ENCODE measurements at places on chromosomes 5 and 9.
A peak's percentile ranks its signal among the peaks of the same experiment; 100 is the strongest.

GRCh38 chr5:113250341-113250953 is 184.3 kb downstream of the TSSK1B start:
- DNase-seq: no peak

- peak; percentile 48 for DNase-seq
These were observed 27.1 kb upstream of the MYORG start for GRCh38 chr9:34403554-34404380.

DNA sequence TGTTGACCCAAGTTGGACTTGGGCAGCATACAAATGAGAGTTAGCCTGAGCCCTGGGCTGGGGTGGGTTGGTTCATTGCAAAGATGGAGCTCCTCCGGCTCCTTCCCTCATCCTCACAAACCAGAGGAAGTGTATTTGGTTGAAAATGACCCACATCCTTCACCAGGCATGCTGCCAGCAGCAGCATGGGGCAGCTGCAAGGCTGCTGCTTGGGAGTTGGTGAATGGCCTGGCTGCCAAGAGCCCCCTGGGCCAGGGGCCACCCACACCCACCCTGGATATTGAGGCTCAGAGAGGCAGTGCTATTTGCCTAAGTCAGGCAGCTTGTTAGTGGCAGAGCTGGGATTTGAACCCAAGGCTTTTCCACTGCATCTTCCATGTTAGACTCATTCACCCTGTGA is 29.5 kb downstream of the PPARGC1B start:
- DNase-seq: no peak

DNA sequence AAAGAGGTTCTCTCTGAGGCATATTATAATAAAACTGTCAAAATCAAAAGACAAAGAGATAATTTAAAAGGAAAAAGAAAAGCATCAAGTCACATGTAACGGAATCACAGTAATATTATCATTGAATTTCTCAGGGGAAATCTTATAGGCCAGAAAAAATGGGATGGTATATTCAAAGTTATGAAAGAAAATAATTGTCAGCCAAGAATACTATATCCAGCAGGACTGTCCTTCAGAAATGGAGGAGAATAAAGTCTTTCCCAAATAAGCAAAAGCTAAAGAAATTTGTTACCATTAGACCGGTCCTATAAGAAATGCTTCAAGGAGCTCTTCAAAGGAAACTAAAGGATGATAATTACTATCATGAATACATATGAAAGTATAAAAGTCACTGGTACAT is 342.0 kb upstream of the GRAMD2B start:
- DNase-seq: no peak

GRCh38 chr5:158313733-158314464 is 455.0 kb upstream of the CLINT1 start:
- no peak for DNase-seq

DNA sequence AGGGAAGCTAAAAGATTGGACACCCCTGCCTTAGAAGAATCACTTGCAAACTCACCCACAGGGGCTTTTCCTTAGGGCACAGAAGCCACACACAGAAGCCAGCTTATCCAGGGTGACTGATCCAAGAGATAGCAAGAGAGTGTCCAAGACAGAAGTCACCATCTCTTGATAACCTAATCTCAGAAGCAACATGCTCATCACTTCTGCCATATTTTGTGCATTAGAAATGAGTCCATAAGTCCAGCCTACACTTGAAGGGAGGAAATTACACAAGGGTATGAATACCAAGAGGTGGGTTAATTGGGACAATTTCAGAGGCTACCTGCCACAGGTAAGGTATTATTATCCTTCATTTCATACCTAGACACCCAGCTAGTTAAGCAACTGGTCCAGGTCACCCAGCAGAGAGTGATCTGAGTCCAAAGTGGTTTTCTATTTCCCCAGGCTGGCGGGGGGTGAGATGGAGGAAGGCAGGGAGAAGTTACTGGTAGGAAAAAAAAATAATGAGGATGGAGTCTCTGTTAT is 3.7 kb upstream of the ERGIC1 start:
- no peak for DNase-seq

DNA sequence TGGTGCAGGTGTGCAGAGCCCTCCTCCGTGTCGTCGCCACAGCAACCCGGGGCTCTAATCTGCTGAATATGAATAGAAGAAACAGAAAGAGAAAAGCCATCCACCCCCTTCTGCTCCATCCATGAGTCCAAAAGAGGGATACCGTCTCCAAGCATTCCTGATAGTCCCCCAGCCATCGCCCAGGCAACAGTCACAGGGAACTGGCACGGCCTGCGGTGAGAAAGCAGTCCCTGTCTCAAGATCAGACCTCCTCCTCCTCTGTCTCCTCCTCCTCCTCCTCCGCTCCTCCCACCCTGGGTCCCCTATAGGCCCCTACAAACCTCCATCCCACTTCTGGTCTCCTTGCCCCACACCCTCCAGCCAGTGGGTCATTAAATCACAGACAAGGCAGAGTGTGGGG is 308.1 kb upstream of the MPDZ start:
- DNase-seq: no peak

DNA sequence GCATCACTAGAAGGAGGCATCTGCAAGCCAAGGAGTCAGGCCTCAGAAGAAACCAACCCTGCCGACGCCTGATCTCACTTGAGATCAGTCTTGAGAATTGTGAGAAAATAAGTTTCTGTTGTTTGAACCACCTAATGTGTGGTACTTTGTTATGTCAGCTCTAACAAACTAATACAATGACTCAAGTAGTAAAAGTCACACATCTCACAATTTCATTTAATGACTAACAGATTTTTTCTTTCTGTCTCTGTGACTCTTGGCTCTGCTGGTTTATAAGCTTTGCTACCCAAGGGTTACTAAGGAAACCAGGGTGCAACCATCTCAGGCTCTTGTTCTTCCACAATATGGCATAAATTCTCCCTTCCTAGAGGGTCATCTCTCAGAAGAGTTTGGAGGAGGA is 315.8 kb upstream of the GRAMD2B start:
- no peak for DNase-seq

GRCh38 chr5:167244583-167244982 is 1046.9 kb upstream of the WWC1 start:
- DNase-seq: no peak

GRCh38 chr9:81245254-81245956 is 443.9 kb downstream of the TLE1 start:
- DNase-seq: no peak

DNA sequence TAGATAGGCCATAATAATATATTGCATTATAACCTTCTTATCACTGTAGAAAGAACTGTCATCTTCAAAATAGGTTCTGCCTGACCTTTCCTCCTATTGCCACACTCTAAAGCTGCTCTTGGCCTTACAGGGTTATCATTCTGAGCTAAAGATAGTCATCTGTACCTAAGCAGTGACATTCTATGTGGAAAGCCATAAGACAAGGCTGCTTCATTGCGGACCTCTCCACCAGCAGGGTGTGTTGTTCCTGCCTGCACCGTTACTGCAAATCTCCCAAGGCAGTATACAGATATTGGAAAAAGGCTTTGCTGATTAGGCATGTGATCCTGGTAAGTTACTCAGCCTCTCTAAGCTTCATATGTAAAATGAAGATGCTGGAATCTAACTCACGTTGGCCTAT is 8.1 kb downstream of the ZNF622 start:
- no peak for DNase-seq

DNA sequence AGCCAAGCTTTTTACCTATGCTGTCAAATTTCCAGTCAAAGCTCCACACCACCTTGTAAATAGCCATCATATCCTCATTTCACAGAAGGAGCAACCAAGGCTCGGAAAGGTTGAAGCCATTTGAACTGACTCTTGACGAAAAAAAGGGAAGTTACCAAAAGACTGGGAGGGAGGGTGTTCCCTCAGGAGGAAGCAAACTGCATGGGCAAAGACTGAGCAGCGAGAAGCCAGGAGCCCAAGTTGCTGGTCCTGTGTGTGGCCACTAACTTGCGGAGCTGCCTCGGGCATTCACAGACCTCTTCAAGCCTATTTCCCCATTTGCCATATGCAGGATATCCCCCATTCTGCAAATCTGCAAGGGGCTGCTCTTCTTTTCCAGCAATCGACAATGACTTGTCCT is 37.4 kb downstream of the TTLL11 start:
- DNase-seq: no peak

GRCh38 chr5:172740428-172741205 is 30.4 kb downstream of the DUSP1 start:
- no peak for DNase-seq

GRCh38 chr9:33464045-33464636 is 9.6 kb downstream of the NOL6 start:
- DNase-seq: no peak

GRCh38 chr5:74042959-74043358 is 417.0 kb downstream of the ARHGEF28 start:
- no peak for DNase-seq

DNA sequence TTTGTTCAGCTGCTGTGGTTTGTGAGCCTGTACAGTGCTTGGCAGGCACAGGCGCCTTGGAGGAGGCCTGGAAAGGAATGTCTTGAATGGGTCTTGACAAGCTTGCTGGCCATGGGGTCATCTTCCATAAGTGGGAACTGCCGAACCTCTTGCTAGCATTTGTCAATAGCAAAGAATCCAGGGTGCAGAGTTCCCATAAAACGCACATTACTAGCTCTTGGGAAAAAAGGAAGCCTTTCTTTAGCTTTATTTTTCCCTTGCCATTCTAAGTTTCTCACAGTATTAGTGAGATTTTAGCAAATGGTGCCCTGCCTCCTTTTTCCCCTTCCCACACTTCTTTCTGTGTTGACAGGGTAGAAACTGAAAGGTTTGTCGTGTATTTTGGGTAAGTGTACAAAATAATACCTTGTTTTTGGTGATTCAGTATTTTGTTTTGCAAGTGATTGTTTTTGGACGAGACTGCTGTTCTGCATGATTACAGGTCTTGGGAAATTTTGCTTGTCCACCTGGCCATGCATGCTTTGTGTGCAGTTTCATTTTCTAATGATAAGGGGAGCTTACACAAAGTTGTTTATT is 82.0 kb downstream of the ADGRV1 start:
- no peak for DNase-seq

- peak; percentile 19 for DNase-seq
These were observed 11.7 kb upstream of the EXOSC2 start for GRCh38 chr9:130681769-130682420.

- DNase-seq: peak; percentile 22
These were observed 423.0 kb downstream of the DIRAS2 start for GRCh38 chr9:90219548-90220118.

GRCh38 chr5:126000507-126000906 is 422.7 kb upstream of the GRAMD2B start:
- DNase-seq: no peak

DNA sequence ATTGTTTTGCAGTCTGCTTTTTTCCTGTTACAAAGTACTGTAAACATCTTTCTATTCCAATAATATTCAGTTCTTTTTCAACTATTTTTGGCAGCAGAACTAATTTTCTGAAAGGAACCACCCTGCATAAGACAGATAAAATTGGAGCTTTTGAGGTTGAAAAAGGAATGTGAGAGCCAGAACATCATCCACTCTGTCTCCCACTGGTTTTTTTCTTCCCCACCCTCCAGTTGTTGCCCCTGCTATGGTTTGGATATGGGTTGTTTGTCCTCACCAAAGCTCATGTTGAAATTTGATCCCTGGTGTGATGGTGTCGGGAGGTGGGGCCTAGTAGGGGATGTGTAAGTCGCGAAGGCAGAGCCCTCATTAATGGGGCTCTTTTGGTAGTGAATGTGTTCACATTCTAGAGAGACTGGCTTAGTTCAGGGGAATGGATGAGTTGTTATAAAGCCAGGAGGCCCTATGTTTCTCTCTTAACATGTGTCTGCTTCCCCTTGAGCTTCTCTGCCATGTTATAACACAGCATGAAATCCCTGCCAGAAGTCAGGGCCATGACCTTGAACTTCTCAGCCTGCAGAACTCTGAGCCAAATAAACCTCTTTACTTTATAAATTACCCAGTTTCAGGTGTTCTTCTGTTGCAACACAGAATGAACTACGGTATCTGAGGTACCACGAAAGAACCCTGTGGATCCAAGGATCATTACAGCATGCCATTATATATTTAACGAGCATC is 34.8 kb upstream of the MAST4 start:
- no peak for DNase-seq

DNA sequence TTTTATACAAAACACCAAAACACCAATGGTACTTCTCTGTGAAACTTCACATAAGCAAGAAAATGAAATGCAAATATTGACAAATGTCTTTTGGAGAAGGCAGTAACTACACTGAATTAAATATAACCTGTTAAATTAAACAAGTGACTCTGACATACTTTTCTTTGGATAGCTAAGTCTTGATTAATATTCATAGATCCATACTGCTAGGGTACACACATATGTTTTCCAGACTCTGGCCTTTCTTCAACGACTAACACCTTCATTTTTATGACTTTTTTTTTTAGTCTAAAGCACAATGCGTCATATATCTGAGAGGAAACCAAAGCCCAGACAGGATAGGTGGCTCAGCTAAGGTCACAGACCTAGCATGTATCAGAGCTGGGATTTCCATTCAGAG is 263.7 kb downstream of the TENT4A start:
- DNase-seq: no peak

- no peak for DNase-seq
These were observed 105.2 kb downstream of the WNK2 start for GRCh38 chr9:93288891-93289883.

GRCh38 chr9:105198023-105198422 is 46.4 kb upstream of the SLC44A1 start:
- no peak for DNase-seq

DNA sequence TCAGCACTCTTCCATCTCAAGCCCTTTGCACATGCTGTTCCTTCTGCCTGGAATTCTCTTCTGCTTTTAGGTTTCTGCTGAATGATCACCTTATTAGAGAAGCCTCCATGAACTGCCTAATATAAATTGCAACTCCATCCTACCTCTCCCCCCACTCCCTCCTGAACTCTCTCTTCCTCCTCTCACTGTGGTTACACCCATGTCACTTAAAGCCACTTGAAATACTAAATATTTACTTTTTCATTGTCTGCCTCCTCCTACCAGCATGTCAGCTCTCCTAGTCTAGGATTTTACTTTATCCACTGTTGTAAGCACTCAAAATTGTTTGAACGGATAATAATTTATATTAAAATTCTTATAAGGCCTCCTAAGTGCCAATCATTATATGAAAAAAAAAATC is 43.8 kb downstream of the ACTL7B start:
- DNase-seq: no peak

DNA sequence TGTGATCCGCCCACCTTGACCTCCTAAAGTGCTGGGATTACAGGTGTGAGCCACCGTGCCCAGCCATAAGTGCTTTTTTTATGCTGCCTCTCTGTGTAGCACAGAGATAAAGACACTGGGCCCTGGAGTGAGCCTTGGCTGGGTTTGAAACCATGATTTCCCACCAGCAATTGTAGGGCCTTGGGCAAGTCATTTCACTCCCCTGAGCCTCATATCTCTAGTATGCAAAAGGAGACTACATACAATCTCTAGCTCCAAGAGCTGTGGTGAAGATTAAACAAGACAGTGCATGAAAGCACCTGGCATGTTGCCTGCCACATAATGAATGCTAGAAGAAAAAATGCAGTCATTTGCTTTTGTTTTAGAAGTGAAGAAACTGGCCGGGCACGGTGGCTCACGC is 3.9 kb downstream of the FABP6 start:
- DNase-seq: no peak

- no peak for DNase-seq
These were observed 116.5 kb downstream of the GDNF start for GRCh38 chr5:37723162-37723961.

All from activated naive CD4-positive, alpha-beta T cell treated with anti-CD3 and anti-CD28 coated beads, Interleukin-2, amount 50 U/mL, for 16 hours (primary cell).